Osteocyte (in vitro differentiated cells): ENCODE measurements at places on chromosomes 4 and X. TPM values are rescaled to one million over a fixed set of nuclear protein-coding genes. Genes with fewer than 3 reads are reported as not detected.

- no peak for DNase-seq
Measured at GRCh38 chr4:165326831-165327210, 648 bp upstream of the MSMO1 start.

GRCh38 chrX:18461431-18461830 is 36.0 kb downstream of the CDKL5 start:
- no peak for DNase-seq

- DNase-seq: no peak
Measured at GRCh38 chr4:27189683-27190082, 329.0 kb downstream of the STIM2 start.

GRCh38 chrX:153520287-153520917 is 3.0 kb downstream of the ATP2B3 start:
- DNase-seq: no peak

DNA sequence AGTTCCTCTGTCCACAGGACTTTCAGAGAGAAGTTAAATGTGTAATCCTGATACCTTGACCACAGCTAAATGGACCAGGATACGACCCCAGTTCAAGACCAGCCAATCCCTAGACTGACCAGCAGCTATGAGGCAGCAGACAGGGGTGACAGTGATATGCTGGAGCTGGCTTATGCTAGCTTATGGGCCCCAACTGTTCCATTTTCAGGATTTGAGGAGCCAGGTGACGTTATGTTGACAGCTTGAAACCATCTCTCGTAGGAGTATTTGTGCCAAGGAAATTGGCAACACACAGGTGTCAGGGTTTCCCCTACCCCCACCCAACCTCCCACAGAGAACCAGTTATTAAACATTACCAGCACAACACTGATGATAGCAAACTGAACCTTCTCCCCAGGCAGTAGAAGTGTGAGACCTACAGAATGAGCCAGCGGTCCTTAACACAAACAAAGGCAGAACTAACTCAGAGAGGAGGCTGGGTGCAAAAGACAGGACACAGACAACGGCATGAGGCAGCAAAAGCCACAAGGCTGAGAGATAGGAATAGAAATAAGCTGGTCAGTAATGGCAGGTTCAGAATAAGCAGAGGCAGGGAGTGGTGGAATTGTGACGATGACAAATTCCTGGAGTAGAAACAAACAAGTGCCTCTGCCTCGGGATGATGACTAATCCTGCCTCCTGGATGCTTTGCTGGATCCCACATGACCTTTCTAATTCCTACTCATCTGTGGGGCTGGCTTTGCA is 85.6 kb upstream of the CPEB2 start:
- DNase-seq: no peak

GRCh38 chr4:159765382-159765781 is 662.5 kb downstream of the RAPGEF2 start:
- no peak for DNase-seq

GRCh38 chrX:44332437-44332836 is 11.0 kb downstream of the EFHC2 start:
- no peak for DNase-seq

- no peak for DNase-seq
Measured at GRCh38 chr4:4631150-4631549, 89.3 kb upstream of the STX18 start.

GRCh38 chrX:97787311-97787710 is 903.6 kb downstream of the RPA4 start:
- DNase-seq: no peak

GRCh38 chr4:41524425-41524824 is 13.5 kb upstream of the LIMCH1 start:
- no peak for DNase-seq

DNA sequence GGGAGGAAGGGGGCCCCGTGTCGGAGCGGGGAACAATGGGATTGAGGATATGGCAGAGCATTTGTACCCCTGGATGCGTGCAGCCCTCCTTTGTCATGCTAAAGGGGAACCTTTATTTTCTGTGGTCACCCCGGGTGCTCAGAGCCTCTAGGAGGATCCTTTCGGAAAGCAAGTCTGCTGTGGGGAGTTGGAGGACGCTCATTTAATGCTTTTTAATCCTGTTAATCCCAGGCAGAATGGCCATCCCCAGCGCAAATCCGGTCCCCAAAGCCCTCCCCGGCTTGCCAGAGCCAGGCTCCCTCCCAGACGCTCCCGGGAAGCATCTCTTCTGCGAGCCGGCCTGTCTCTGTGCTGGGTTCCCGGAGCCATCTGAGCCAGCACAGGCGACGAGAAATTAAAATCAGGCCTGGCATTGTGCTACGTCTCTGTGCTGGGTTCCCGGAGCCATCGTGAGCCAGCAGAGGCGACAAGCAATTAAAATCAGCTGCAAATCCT is 113.2 kb upstream of the PPP2R3B start:
- no peak for DNase-seq

DNA sequence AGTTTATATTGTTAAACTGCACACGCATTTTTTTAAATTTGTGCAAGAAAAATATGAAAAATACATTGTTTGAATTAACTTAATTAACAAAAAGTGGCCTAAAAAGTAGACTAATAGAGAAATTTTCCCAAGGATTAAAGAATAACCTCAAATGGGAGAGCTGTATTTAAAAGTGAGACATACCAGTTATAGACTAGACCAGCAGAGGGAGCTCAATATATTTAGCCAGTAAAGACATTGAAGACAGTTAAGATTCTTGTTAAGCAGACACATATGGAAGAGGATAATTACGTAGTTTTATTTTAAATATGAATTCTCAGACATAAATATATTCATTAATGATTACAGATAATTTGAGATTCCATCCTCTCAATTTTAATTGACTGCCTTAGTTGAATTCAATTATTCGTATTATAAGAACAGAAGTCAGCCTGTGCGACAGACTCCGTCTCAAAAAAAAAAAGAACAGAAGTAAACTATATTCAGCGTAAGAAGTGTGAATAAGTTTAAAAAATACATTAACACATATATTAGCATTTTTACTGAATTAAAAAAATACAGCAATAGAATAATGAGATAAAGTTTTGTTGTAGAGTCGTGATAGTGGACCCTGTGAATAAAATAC is 64.8 kb downstream of the GLRA3 start:
- no peak for DNase-seq

DNA sequence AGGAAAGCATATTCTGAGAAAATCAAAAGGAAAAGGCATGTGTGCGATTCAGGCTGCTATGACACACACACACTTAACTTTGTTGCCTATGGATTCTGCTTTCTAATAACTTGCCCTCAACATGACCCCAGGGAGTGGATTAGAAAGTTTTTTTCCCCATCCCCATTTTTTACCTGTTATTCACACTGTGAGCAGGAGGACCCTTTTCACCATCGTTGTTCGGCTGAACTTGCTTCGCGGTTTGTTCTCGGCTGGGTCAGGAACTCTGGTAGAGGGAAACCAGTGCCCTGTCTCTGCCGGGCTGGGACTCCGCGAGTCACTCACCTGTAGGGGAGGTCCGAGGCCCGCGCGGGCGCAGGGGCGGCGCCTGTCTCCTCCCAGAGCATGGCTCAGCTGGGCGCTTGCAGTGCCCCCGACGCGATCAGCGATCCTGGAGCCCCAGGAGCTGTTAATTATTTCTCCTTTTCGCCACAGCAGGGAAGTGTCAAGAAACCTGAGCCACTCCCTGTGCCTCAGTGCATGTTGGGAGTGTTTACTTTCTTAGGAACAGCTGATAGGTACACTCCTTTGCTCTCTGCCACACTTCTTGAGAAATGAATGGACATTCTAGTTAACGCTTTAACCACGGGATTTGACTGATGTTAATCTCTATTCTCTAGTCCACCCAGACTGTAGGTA is at the start of gene RASSF6:
RASSF6 (minus strand) TSS at position 322 of the 678 bp plus-strand sequence. CDS start 8,641 bp downstream, outside the sequence.
- no peak for DNase-seq

- no peak for DNase-seq
Measured at GRCh38 chr4:24067367-24068193, 177.7 kb upstream of the PPARGC1A start.

DNA sequence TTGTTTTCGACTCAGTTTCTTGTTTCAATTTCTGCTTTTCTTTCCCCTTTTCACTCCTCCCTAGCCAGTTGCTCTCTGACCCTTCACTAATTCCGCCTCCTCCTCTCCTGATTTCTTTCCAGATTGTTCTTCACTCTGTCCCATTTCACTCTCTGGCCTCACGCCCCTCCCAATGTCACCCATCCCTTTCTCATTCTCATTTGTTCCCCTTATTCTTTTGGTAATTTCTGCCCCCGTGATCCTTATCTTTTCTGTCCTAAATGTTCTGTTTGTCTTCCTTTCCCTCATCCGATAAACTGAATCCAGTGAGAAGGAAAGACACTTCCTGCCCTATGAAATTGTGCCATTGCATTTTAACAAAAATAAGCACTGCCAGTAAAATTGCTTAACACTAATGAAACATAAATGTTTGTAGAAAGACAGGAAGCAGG is 94.5 kb upstream of the RASGEF1B start:
- no peak for DNase-seq

- no peak for DNase-seq
Measured at GRCh38 chr4:36722986-36723385, 441.6 kb downstream of the DTHD1 start.

GRCh38 chr4:48862038-48862437 is 31.1 kb downstream of the OCIAD1 start:
- DNase-seq: no peak

DNA sequence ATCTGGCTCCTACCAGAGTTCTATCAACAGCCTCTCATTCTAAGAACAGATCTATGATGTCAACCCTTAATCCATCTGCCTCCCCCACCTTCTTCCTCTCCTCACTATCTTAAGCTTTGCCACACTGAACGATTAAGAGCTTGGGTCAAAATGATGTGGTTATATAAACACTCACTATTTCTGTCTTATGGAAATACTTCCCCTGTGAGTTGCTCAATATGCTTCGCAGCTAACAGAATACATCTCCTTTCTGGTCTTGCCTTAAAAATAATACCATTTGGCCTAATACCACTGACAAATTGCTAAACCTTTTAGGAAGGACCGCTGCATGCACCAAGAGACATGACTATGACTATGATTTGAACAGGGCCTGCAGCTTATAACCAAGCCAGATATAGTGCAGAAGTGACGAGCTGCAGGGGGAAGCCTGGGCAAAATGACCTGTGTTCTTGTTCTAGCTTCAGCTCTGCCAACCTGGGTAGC is 130.9 kb downstream of the RNF150 start:
- DNase-seq: no peak

GRCh38 chr4:122827258-122827878 is 737 bp downstream of the FGF2 start:
- peak; percentile 86 for DNase-seq

- no peak for DNase-seq
Measured at GRCh38 chr4:85475631-85476233, 782 bp downstream of the ARHGAP24 start.

DNA sequence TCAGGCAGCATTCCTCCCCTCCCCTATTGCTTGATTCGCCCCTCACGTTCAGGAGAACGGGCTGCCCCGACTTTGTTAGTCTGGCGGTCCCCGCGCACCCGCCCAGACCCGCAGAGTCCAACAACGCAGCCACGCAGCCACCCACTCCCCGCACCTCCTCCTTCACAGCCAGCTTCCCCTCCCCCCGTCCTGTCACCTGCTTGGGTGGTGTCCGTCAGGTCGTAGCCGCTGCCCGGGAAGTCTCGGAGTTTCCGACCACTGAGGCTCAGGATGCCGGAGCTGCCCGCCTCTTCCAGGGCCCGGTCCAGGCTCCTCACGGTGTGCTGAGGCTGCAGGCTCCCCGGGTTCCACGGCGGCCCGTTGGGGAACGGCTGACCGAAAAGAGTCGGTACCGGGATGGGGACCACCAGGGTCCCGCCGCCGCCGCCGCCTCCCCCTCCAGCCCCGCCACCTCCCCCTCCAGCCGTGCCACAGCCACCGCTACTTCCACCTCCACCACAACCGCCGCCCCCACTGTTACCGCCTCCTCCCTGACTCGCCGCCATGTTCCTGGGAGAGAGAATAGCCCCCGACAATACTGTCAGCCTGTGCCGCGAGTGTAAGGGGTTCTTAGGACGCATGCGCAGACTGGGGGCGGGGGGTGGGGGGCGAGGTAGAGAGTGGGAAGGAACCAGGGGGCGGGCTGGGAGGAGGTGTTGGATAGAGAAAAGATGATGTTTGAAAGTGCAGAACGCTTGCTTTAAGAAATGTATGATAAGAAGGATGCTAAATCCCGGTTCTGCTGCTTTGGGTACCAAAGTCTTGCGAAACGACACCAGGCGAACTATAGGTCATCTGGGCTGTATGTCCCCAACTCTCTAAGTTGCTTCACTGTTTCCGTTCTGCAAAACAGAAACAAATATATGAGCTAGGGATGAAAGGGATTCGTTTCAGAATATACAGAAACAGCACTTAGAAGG is at the start of gene LRCH2:
LRCH2 (minus strand) TSS at position 600 of the 959 bp plus-strand sequence; CDS start at position 545, 55 bp downstream.
- peak; percentile 85 for DNase-seq

DNA sequence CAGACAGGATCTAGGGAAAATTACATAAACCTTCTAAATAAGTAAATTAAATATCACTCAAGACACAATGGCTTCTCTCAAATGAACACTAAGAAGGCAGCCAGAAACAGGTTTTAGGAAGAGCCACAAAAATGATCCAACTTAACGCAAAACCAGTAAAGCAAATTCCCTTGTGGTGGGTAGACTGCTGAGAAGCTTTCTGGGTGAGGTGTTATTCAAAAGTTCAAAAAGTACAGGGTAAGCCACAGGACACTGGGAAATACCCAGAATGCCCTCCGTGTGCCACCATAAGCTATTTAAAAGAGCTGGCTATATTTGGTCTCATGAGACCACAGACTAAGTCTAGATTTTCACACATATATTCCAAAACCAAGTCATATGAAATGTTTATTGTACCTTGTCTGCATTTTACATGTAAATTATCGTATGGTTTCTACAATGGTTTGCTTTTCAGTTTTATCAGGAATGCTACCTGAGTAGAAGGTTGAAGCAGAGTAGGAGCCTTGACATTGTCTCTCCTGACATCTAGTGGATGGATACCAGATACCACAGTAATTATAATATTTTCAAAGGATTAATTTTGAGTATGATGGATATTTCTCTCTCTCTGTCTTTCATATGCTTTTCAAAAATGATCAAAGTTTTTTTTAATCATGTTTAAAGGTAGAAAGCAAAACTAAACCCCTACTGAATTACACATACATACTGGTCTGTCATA is 109.3 kb upstream of the KLHL13 start:
- DNase-seq: no peak

DNA sequence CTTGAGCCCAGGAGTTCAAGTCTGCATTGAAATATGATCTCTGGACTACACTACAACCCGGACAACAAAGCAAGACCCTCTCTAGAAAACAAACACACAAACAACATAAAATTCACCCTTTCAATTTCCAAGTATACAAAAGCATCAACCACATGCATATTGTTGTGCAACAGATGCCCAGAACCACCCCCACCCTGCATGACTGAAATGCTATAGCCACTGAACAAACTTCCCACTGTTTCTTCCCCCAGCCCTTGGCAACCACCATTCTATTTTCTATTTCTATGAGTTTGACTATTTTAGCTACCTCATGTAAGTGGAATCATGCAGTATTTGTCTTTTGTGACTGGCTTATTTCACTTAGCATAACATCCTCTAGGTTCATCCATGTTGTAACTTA is 14.2 kb upstream of the C4orf51 start:
- no peak for DNase-seq

- DNase-seq: no peak
Measured at GRCh38 chrX:134898440-134898839, 92.4 kb upstream of the SMIM10 start.

The WDFY3 gene
- 86.9 and 91.4 TPM in 2 replicates for total RNA-seq

The PRDM8 gene
- total RNA-seq: 0.10 and 0.13 TPM in 2 replicates

The NAP1L2 gene
- total RNA-seq: not detected in 2 replicates

The TMEM47 gene
- total RNA-seq: 51.6 and 53.3 TPM in 2 replicates

The ERAS gene
- total RNA-seq: not detected in 2 replicates

The SYAP1 gene
- total RNA-seq: 47.8 and 51.8 TPM in 2 replicates

The FAM13A gene
- total RNA-seq: 18.5 and 20.3 TPM in 2 replicates

The SYN1 gene
- total RNA-seq: 0.71 and 1.9 TPM in 2 replicates

The PAGE4 gene
- total RNA-seq: not detected in 2 replicates

The OTC gene
- not detected in 2 replicates for total RNA-seq

The USP17L22 gene
- not detected in 2 replicates for total RNA-seq

The ASMT gene
- total RNA-seq: not detected in 2 replicates

The EDA2R gene
- total RNA-seq: 2.3 and 2.4 TPM in 2 replicates
